ENCODE measurements at places on chromosomes 2 and 18. TPM values are rescaled to one million over a fixed set of nuclear protein-coding genes. Genes with fewer than 3 reads are reported as not detected.

DNA sequence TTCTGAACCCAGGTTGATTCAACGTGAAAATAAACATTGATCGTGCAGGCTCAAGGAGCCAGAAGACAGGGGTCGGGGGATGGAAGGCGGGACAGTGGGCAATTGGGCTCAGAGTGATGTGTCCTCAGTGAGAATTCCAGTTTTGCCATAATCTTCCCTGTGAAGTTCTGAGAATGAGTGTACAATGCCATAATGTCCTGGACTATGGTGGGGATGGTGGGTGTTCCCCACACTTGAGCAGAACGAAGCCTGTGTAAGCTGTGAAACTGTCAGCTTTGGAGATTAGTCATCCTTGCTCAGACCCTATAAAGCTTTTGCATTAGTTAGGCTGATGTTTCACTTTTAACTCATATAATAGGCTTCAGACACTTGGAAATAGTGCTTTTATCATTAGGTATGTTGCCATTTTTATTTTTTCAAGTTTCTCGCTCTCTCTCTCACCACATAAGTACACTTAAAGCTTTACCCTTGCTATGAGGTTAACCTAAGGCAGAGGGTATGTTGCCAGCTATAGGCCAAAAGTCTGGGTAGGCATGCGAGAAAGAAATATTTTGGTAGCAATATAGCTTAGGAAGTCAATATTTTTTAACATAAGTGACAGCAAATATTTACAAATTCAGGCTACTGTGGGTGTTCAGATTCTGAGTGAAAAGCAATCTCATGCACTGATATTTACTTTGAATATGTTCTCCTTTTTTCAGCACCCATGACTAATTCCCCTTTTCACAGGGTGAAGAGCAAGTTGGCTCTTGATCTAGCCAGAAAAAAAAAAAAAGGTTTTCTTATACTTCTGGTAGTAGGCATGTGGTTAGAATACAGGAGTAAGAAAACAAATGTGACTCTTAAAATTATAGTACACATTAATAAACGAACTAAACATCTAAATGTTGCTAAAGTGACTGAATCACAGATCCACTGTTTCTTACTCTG is 47.2 kb downstream of the CDC42EP3 start:
- H3K27me3 ChIP-seq: no peaks in the 10 kb centered on the region
- no peak overlapping the region for H3K4me3 ChIP-seq
- H3K27ac ChIP-seq: peak overlapping the region; percentile 90
- no peak for DNase-seq

DNA sequence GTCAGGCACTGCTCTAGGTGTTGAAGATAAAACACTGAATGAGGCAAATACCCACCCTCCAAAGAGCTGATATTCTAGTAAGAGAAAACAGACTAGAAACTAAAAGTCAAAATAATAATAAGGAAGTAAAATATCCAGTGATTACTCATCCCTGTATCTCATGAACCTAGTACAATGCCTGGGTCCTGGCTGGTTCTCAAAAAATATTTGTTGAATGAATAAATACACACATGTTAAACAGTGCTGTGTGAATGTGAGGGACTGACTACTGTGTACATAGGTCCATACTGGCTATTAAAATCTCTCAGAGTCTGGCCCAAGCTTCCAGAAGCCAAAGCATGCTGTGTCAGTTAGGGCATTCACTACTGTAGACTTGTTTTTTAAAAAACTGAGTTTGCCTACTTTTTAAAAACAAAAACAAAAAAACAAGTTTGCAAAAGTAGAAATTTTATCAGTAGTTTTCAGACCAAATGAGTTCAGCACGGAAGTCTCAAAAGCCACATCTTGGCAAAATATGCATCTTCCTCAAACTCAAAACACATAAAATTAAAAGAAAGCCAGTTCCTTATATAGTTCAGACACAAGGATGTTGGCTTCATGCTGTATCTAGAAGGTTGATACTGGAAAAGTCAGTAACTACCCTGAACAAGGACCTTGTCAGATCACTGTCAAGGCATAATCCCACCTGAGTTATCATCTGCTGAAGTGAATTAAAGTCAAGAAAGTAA is 136.2 kb downstream of the THADA start:
- no peak for DNase-seq
- H3K27me3 ChIP-seq: no peaks in the 10 kb centered on the region
- peaks cover 5% of the 10 kb centered on the region for H3K36me3 ChIP-seq

DNA sequence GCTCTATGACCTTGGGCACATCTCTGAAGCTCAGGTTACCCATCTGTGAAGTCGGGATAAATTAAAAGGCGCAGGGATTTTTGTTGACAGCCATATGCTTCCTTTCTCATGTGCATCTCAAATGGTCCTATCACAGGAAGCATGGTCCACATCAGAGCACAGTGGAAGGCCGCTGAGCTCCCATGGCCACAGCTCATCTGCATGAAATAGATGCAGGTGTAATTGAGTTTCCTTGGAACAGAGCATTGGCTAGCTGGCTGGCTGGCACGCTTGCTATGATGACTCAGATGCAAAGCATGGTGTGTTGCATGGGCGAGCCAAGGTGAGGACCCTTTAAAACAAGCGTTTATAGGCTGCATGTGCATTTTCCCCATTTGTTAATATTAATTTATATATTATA is 79.3 kb downstream of the TXNL1 start:
- H3K4me1 ChIP-seq: peaks cover 3% of the 10 kb centered on the region
- peaks cover 3% of the 10 kb centered on the region for H3K36me3 ChIP-seq
- H3K27ac ChIP-seq: no peak overlapping the region
- H3K4me3 ChIP-seq: no peak overlapping the region
- no peaks in the 10 kb centered on the region for H3K27me3 ChIP-seq
- DNase-seq: no peak

DNA sequence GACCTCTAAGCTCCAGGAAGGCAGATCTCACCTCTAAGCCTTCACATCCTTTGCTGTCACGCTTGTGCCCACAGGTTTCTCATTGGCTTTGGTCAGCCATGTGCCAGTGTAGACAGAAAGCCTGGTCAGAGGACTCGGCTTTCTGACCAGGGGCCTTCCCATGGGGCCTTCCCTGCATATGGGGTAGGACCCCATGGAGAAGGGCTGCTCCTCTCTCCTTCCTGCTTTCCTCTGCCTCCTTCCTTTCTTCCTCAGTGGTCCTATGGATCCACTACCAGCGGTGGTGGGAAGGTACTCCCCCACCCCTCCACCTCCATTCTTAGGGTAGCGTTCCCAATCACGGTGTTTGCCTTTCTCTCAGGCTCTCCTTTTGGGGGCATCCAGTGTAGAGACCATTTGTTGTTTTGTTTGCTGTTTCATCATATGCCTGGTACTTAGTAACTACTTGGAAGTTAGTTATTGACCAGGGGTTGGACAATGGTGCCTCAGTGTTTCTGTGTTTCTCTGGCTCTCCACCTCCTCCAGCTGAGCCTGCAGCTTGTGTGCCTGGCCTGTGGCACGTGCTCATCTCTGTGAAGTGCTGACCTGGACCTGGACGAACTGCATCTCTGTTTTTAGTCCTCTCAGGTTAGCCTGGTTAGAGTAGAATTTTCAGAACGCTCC is 71.6 kb downstream of the ZNF407 start:
- H3K27ac ChIP-seq: no peak overlapping the region
- no peak for DNase-seq
- H3K4me3 ChIP-seq: no peak overlapping the region
- peaks cover 4% of the 10 kb centered on the region for H3K36me3 ChIP-seq

DNA sequence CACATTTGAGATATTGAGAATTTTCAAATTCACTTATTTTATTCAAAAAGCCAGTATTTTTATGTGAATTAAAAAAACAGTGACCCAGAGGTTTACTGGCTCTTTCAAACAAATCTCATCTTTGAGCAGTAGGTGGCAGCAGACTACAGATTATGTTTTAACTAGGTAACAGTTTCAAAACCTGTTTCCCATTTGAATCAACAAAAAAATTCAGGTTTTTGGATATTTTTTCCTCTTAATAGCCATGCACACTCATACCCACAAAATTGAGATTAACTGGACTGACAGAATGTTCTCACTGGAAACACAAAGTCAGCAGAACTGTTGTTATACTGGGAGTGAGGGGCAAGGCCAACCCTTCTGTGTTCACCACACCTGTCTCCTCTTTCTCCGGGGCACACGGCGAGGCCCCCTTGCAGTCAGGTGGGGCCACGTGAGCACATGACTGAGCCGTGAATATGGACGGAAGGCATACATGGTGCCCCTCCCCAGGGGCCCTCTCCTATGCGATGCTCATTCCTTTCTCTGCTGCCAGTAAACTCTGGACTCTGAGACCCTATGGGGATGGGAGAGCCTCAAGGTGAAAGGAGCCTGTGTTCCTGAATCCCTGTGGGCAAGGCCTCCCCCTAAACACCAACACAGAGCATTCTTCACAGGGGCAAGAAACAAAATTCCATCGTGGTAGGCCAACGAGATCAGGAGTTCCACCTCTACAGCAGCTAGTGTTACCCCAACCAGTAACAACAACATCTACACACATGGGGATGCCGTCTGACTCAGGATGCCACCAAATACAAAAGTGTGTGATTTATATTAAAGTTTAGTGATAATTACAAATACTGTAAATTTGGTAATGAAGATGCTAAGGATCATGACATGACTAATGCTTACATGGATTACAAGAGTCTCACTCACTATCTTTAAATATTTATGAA is 80.4 kb downstream of the LPIN2 start:
- peak overlapping the region; percentile 77 for H3K27ac ChIP-seq
- peaks cover 36% of the 10 kb centered on the region for H3K4me1 ChIP-seq
- no peak for DNase-seq
- no peaks in the 10 kb centered on the region for H3K27me3 ChIP-seq
- peaks cover 6% of the 10 kb centered on the region for H3K36me3 ChIP-seq

DNA sequence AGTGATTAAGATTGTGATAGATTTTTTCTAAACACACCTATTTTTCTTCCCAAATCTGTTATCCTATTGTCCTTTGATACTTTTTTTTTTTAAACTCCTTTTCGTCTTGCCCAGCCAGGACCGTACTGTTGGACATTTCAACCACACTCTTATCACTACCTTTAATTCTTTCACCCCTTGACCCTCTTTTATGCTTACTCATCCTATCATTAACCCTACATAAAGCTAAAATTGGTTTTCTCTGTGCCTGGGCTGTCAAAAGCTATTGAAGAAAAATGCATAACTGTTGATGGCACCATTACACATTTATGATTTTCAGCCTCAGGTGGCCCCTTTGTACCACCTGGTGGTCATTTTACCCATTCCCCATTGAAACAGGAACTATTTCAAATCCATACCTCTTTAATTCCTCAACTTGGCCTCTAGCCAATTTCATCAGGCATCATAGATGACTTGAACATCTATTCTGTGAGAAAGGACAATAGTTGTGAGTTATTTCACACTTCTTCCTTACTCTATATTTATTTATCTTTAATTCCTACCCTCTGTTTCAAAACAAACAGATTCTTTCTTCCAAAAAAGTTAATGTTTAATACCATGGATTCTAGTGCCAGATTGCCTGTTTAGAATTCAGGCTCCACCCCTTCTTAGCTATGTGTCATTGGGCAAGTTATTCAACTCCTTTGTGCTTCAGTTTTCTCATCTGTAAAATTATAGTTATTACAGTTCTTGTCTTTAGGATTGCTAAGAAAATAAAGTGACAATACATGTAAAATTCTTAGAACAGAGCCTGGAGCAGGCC is 258.6 kb downstream of the CAMKMT start:
- H3K27ac ChIP-seq: no peak overlapping the region
- DNase-seq: no peak
- H3K4me3 ChIP-seq: no peak overlapping the region
- no peaks in the 10 kb centered on the region for H3K4me1 ChIP-seq

- no peak overlapping the region for H3K4me3 ChIP-seq
- peaks cover 3% of the 10 kb centered on the region for H3K4me1 ChIP-seq
- no peak for DNase-seq
- H3K27me3 ChIP-seq: no peaks in the 10 kb centered on the region
- H3K36me3 ChIP-seq: no peaks in the 10 kb centered on the region
Measured at GRCh38 chr2:145339646-145340045, 819.7 kb upstream of the ZEB2 start.

DNA sequence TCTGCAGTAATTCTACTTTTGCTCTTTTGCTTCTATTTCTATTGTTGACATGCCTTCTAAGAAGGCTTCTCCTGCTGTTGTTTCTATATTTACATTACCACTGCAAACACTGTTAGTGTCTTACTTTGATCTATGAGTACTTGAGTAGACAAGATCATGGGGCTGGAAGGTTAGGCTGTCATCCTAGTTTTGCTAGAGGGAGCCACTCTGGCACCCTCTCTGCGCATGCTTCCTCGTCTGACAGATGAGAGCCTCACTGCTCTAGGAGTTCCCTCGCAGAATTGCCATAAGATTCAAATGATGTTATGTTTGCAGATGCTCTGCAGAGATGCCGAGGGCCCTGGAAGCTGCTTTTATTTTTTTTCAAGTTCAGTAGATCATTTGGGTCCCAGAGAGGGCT is 185.6 kb downstream of the RNF144A start:
- no peaks in the 10 kb centered on the region for H3K36me3 ChIP-seq
- H3K4me1 ChIP-seq: no peaks in the 10 kb centered on the region
- H3K4me3 ChIP-seq: no peak overlapping the region
- DNase-seq: no peak
- no peak overlapping the region for H3K27ac ChIP-seq

CFAP53 gene
- 0.26 TPM for total RNA-seq

COL5A2 gene
- total RNA-seq: 1,927 TPM

SPDYA gene
- total RNA-seq: 3.4 TPM
